ENCODE measurements at places on chromosomes 11 and 22. TPM values are rescaled to one million over a fixed set of nuclear protein-coding genes. Genes with fewer than 3 reads are reported as not detected.

Gene GGT5
- total RNA-seq = 3.5 TPM

Gene DDX25
- not detected for total RNA-seq

Gene MICALL1
- total RNA-seq = 60.8 TPM

Gene OR52I1
- total RNA-seq = not detected

Gene CARNS1
- total RNA-seq = 0.22 TPM

Gene OR8K5
- not detected for total RNA-seq

Gene LRRC32
- total RNA-seq = 14.7 TPM

Gene NAALADL1
- total RNA-seq = 11.0 TPM

Gene GSTT2
- total RNA-seq = 0.22 TPM

Gene SAA1
- not detected for total RNA-seq

Gene GRAMD1B
- 25.3 TPM for total RNA-seq

Gene PRR33
- not detected for total RNA-seq

Gene ESAM
- 0.22 TPM for total RNA-seq

Gene ATG16L2
- 13.3 TPM for total RNA-seq

Gene MUC2
- not detected for total RNA-seq

Gene FGF4
- not detected for total RNA-seq

Gene LAYN
- 9.6 TPM for total RNA-seq

Gene TPBGL
- total RNA-seq = 0.14 TPM

Gene PRAME
- total RNA-seq = 0.14 TPM

Gene CATSPERZ
- 0.44 TPM for total RNA-seq

Gene GAS2
- total RNA-seq = 0.66 TPM

Gene SELENOO
- 14.4 TPM for total RNA-seq

Gene OR6A2
- total RNA-seq = 0.57 TPM

Gene SUN2
- 65.9 TPM for total RNA-seq

Gene NCAPH2
- 24.9 TPM for total RNA-seq

Gene KCNJ5
- 0.29 TPM for total RNA-seq

Gene RPS19BP1
- 51.4 TPM for total RNA-seq

Gene FGF19
- not detected for total RNA-seq

Gene APOL4
- total RNA-seq = under 0.01 TPM

Gene FAT3
- total RNA-seq = 0.22 TPM

Gene TRIM51
- not detected for total RNA-seq

Gene FBXO7
- 89.2 TPM for total RNA-seq

Gene CDC42EP1
- 37.6 TPM for total RNA-seq

Gene KCNQ1OT1
- total RNA-seq = 4.2 TPM

Gene PARVA
- total RNA-seq = 60.2 TPM

Gene MPEG1
- 0.14 TPM for total RNA-seq

Gene CRYBB2
- not detected for total RNA-seq

Gene OR52E8
- 1.0 TPM for total RNA-seq

Gene KCTD14
- total RNA-seq = 1.7 TPM

All from placental pericyte (primary cell).